ENCODE measurements at places on chromosomes 2 and 18. TPM values are rescaled to one million over a fixed set of nuclear protein-coding genes. Genes with fewer than 3 reads are reported as not detected.

DNA sequence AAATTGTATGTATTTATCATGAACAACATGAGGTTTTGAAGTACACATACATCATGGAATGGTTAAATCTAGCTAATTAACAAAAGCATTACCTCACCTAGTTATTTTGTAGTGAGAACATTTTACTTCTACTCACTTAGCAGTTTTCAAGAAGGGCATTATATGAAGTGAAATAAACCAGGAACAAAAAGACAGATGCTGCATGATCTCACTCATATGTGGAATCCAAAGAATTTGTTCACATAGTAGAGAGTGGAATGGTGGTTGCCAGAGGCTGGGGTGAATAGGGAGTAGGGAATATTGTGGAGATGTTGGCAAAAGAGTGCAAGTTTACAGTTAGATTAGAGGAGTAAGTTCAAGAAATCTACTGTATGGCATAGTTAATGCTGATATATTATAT lies 292.0 kb downstream of the ASXL3 start:
- no peaks in the 10 kb centered on the region for H3K36me3 ChIP-seq
- H3K27ac ChIP-seq: peak overlapping the region; percentile 66
- H3K4me1 ChIP-seq: peaks cover 18% of the 10 kb centered on the region
- no peak overlapping the region for H3K4me3 ChIP-seq
- DNase-seq: no peak
- no peaks in the 10 kb centered on the region for H3K27me3 ChIP-seq

DNA sequence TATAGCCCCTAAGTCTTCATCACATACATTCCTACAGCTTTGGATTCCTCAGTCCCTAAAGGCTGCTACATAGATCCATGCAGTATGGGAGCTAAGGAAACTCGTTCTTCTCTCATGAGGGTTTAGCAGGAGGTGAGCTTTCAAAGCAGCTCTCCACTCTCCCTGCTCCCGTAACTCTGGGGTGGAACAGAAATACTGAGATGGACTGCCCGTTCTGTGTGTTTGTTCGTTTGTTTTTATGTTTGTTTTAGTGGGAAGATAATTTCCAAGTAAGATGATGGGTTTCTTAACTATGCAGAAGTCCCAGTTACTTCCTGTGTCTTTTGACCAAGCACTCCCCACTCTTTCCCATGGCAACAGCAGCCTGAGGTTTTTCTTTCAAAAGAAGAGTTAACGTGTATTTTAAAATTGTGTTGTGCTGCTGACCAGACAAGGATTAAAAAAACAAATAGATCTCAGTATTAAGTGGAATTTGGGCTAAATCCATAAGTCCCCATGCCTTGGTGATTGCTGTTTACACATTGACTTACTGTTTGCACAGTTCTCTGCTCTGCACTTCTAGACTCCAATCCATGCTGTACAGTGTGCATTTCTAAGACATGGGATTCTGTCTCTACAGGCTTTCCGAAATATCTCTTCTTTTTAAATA lies 156.4 kb upstream of the SH3BP4 start:
- H3K36me3 ChIP-seq: no peaks in the 10 kb centered on the region
- H3K27me3 ChIP-seq: peaks cover 8% of the 10 kb centered on the region
- no peak for DNase-seq
- peaks cover 15% of the 10 kb centered on the region for H3K4me1 ChIP-seq
- no peak overlapping the region for H3K4me3 ChIP-seq

DNA sequence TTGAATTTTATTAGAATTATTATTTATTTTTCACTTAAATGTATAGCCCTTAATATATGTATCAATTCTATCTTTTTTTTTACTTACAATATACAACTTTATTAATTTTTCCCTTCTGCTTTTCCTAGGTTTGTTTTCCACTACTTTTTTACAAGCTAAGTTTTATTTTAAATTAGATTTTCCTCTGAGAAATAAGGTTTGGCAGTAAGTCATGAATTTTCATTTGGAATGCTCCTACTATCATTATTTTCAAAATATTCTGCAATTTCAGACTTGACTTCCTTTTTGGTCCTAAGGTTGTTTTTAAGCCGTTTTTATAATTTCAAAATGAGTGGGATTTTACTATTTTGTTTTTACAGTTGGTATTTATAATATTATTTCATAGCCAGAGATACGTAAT lies 222.8 kb upstream of the PIEZO2 start:
- no peaks in the 10 kb centered on the region for H3K36me3 ChIP-seq
- no peak overlapping the region for H3K27ac ChIP-seq
- H3K4me1 ChIP-seq: no peaks in the 10 kb centered on the region
- H3K4me3 ChIP-seq: no peak overlapping the region

- no peak for DNase-seq
- peaks cover under 1% of the 10 kb centered on the region for H3K4me1 ChIP-seq
- H3K36me3 ChIP-seq: peaks cover 28% of the 10 kb centered on the region
These were observed 48.4 kb downstream of the ABCG8 start for GRCh38 chr2:43887176-43887575.

DNA sequence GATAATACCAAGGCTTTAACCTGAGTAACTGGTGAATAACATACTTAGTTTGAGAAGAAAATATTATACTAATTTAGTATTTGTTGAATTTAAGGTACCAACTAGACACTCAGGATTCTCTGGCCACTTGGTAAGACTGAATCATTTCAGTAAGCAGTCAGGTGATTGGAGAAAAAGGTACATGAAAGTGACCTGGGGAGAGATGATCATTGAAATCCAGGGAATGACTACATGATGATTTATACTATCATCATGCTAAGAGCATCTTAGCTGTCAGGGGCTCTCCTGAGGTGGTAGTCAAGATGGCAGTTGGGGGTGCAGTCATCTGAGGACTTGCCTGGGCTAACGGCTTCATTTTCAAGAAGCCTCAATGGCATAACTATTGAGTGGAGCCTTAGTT lies 571.2 kb upstream of the ACVR2A start:
- peaks cover 8% of the 10 kb centered on the region for H3K36me3 ChIP-seq
- no peaks in the 10 kb centered on the region for H3K27me3 ChIP-seq
- DNase-seq: no peak
- no peak overlapping the region for H3K27ac ChIP-seq
- peaks cover 4% of the 10 kb centered on the region for H3K4me1 ChIP-seq

- no peaks in the 10 kb centered on the region for H3K36me3 ChIP-seq
- H3K4me1 ChIP-seq: peaks cover 6% of the 10 kb centered on the region
- H3K4me3 ChIP-seq: peak overlapping the region; percentile 29
These were observed 923 bp downstream of the FIGLA start for GRCh38 chr2:70789304-70790135.

- H3K27ac ChIP-seq: no peak overlapping the region
- no peak overlapping the region for H3K4me3 ChIP-seq
- H3K4me1 ChIP-seq: peaks cover 20% of the 10 kb centered on the region
These were observed 21.1 kb downstream of the TBC1D8 start for GRCh38 chr2:101130081-101130480.

- no peaks in the 10 kb centered on the region for H3K27me3 ChIP-seq
- peaks cover 11% of the 10 kb centered on the region for H3K4me1 ChIP-seq
- no peak overlapping the region for H3K27ac ChIP-seq
- H3K36me3 ChIP-seq: no peaks in the 10 kb centered on the region
These were observed 69.6 kb downstream of the COL5A2 start for GRCh38 chr2:189109921-189110397.

GRCh38 chr18:47830772-47831171 lies 99.7 kb downstream of the SMAD2 start:
- H3K4me3 ChIP-seq: no peak overlapping the region
- no peak for DNase-seq
- peaks cover 42% of the 10 kb centered on the region for H3K36me3 ChIP-seq
- H3K27ac ChIP-seq: no peak overlapping the region
- no peaks in the 10 kb centered on the region for H3K27me3 ChIP-seq

DNA sequence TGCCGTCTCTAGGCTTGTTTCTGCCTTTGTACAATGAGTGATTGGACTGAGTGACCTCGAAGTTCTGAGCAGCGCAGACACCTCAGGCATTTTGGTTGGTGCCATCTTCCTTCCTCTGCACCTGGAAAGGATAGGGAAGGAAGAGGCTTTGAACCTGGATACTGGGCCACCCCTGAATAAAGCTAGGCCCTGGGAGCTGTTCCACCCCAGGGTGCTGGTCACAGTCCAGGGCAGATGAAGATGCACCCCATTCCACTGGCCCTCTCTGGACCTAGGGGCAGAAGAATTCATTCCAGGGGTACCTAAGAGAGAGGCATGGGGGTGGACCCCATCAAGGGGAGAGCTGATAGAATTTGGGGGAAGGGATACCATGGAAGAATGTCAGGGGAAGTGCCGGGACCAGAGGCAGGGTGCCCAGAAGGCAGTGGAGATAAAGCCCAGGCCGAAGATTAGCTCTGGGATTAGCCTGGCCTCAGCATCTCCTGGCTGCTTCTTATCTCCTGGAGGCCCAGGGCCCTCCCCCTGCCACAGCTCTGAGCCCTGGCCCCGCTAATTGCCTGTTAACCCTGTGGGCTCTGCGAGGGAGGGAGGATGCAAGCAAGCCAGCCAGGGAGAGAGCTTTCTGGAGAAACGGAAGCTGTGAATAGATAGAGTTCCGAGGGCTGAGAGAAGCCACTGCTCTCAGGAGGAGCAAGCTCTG lies 11.4 kb downstream of the ASIC4 start:
- H3K27ac ChIP-seq: no peak overlapping the region
- DNase-seq: no peak
- peaks cover 34% of the 10 kb centered on the region for H3K4me1 ChIP-seq
- H3K27me3 ChIP-seq: peaks cover 69% of the 10 kb centered on the region
- H3K36me3 ChIP-seq: no peaks in the 10 kb centered on the region
- H3K4me3 ChIP-seq: peak overlapping the region; percentile 16

DNA sequence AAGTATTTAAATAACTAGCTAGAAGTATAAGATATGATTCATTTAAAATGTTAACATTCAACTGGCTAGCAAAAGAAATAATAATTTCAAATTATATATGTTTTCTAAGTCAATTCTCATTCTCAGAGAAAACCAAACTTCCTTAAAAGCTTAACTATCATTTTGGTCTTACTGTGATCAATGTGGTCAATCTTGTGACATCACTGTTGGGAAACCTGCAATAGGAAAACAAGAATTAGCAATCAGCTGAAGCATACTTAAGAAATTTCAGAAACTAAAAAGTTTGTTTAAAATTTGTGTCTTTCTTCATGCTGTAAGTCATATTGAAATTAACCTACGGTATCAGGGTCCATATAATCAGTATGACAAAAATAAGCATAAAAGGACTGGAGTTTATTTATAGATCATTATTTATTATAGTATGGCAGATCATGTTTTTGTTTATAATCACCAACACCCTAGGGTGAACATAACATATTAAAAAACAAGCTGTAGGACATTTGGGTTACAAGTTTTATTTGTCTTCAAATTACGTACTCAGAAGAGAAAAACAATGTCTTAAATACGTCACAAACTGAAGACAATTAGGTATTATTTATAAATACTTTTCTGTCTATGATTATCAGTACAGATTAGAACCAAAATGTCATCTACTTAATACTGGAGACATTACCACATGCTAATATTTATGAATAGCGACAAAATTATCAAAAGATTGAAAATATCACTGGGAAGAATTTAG lies 60.5 kb downstream of the BAZ2B start:
- H3K4me3 ChIP-seq: no peak overlapping the region
- no peak overlapping the region for H3K27ac ChIP-seq
- peaks cover 2% of the 10 kb centered on the region for H3K36me3 ChIP-seq
- peaks cover 4% of the 10 kb centered on the region for H3K4me1 ChIP-seq
- no peaks in the 10 kb centered on the region for H3K27me3 ChIP-seq

- DNase-seq: no peak
- no peaks in the 10 kb centered on the region for H3K27me3 ChIP-seq
- H3K4me1 ChIP-seq: no peaks in the 10 kb centered on the region
- no peak overlapping the region for H3K4me3 ChIP-seq
- H3K36me3 ChIP-seq: peaks cover 21% of the 10 kb centered on the region
These were observed 72.3 kb upstream of the CD226 start for GRCh38 chr18:70019991-70020390.

- H3K27ac ChIP-seq: no peak overlapping the region
- H3K27me3 ChIP-seq: peaks cover 15% of the 10 kb centered on the region
- peaks cover 9% of the 10 kb centered on the region for H3K4me1 ChIP-seq
These were observed 123.8 kb downstream of the CELF4 start for GRCh38 chr18:37441821-37442220.

DNA sequence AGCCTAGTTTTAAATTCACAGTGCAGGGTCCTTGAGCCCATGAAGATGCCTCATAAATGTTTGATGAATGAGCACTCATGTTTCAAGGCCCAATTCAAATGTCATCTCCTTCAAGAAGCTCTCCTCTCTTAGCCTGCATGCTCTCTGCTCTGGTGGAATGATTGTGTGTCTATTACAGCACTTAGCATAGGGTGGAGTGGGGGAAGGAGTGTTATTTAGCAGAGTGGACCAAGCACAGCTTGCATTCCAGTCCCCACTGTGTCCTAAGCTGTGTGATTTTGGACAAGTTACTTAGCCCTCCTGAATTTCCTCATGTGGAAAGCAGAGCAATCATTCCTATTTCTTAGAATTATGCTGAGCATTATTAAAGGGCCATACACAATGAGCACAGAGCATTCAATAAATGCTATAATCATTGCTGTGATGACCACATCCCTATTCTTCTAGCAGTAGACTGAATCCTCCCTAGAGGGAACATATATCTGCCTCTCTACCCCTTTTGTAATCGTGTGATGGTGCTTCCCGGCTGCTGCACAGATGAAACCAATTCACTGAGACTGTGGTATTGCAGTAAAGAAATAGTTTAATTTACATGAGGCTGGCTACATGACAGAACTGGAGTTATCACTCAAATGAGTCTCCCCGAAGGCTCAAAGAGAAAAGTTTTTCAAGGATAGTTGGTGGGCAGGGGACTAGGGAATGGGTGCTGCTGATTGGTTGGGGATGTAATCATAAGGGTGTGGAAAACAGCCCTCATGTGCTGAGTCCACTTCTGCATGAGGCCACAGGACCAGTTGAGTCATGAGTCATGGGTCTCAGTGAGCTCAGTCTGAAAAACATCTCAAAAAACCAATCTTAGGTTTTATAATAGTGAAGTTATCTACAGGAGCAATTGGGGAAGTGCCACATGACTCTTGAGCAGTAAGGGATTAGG lies 173.4 kb upstream of the NDUFV2 start:
- DNase-seq: no peak
- no peak overlapping the region for H3K27ac ChIP-seq
- H3K4me1 ChIP-seq: no peaks in the 10 kb centered on the region
- H3K27me3 ChIP-seq: no peaks in the 10 kb centered on the region
- no peak overlapping the region for H3K4me3 ChIP-seq

Gene GPR35
- total RNA-seq: 6.5 TPM

Gene ST8SIA5
- total RNA-seq: 5.3 TPM

Gene EVX2
- total RNA-seq: not detected

Gene PAX8
- total RNA-seq: 3.9 TPM

Gene SMYD5
- 30.2 TPM for total RNA-seq

Gene CDH7
- total RNA-seq: 6.5 TPM

Gene CD8B2
- not detected for total RNA-seq

Gene VWA3B
- total RNA-seq: 0.47 TPM
